Stimulated activated effector memory CD8-positive, alpha-beta T cell treated with anti-CD3 and anti-CD28 coated beads, Interleukin-12 subunit alpha, Interleukin-12 subunit beta, amount 100 ng/mL, for 72 hours (primary cell): ENCODE measurements at places on chromosomes 11 and 22.

DNA sequence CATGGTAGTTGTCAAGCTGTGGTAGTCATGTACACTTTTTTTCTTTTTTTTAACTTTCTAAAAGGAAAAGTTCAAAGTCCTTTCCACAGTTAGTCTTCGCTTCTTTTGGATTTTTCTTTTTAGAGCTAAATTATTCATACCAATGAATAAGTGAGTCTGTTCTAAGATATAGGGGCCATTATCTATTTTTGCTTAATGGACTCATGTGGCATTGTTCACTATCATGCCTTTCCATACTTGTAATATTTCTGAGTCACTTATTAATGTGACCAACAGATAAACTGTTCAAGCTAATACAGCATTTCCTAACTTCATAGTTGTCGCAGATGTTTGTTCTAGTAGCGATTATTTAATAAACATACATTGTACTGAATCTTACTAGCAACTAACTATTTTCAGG lies 8.0 kb upstream of the B3GNT6 start:
- no peak for DNase-seq

DNA sequence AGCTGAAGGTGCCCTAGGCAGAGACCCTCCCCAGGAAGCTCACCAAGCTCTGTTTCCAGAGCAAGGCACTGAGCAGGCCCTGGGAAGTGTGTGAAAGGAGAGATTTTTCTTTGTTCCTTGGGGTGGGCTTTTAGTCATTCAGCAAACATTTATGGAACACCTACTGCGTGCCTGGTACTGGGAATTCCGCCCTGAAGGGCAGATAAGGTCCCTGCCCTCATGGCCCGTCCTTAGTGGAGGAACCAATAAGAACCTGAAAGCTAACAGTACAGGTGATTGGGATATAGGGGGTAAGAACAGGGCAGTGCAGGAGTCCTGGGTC lies 3.9 kb downstream of the TMEM134 start:
- no peak for DNase-seq

DNA sequence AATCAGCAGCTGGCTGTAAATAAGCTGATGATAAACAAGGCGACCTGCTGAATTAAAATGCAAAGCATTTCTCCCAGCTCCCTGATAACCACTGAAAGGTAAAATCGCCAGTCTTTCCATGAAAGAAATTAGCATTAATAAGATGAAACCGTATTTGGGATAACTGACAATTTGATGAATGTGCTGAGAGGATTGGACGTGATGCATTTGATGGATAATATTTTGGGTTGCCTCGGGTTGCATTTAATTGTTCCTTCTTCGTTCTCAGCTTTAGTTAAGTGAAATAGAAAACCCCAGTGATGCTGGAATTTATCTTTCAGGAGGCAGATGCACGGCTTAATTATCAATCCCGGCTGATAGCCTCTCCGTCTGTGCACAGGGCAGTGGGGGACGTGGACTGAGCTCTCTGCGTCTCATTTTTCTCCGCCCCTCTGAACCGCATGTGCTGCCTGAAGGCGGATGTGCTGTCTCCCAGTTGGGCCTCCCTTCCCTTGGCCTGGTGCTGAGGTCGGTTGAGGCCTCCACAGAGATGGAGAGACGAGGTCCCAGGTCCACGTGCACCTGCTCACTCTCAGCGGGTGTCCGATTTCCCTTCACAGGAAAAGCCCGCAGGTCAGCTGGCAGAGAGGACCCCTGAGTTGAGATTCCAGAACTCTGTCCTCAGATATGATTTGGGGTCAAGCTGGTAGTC lies 846.2 kb downstream of the BRD1 start:
- no peak for DNase-seq

DNA sequence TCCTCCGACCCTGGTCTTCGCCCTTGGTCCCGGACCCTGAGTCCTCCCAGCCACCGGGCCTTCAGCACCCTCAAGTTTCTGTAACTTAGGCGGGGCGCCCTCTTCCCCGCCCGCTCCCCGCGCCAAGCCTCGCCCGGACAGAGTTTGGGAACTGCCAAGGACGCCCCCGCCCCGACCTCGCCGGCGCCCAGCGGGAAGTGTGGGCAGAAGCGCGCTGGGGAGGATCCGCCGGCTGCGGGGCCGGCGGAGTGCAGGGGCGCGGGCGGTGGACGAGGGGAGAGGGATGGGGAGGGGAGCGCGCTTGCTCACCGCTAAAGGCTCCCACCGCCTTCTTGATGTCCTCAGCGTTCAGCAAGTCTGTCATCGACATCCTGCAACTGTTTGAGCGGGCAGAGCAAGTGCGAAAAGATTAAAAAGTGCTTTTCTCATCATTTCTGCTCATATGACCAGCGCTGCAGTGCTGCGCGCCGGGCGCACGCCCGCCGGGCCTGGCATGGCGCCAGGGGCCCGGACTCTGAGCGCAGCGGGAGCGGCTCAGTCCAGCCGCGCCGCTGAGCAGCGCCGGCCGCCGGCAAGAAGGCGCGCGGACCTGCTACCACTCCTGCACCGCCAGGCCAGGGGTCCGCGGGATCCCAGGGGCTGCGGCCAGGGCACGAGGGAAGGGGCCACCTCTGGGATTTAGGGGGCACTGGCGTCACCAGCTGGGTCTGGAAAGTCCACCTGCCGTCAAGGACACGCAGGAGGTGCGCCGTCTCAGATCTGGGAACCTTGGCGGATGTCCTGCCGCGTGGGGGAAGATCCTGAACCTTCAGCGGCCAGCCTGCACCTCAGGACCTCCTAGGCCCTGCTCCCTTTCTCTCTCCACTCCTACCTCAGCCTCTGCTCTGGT lies at the start of gene PVALB:
TSS of gene PVALB (minus strand) at position 400 of the 889 bp plus-strand sequence. CDS start at position 370, 30 bp downstream.
- DNase-seq: no peak

GRCh38 chr22:24290459-24290858 lies 19.8 kb downstream of the SPECC1L start:
- DNase-seq: no peak
